ENCODE measurements at places on chromosomes 7 and 10. TPM values are rescaled to one million over a fixed set of nuclear protein-coding genes. Genes with fewer than 3 reads are reported as not detected.
A peak's percentile ranks its signal among the peaks of the same experiment; 100 is the strongest.

- no peak for DNase-seq
Observed at GRCh38 chr7:131803816-131804215, 247.4 kb upstream of the PODXL start.

DNA sequence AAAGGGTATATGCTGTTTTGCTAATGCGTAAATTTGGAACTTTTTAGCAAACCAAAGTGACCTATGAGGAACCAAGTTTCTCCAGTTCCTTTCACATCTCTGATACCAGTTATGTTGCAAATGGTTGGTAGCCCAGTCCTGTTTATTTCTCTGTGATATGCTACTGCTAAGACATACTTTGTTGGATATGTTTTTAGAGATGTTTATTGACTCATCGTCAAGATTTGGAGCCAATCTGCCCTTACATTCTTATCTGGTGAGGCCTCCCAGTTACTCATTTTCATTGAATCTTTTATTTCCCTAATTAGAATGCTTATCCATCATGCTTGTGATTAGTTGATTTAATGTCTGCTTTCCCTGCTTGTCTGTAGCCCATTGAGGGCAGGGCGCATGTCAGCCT is 58.9 kb downstream of the LRGUK start:
- DNase-seq: no peak

DNA sequence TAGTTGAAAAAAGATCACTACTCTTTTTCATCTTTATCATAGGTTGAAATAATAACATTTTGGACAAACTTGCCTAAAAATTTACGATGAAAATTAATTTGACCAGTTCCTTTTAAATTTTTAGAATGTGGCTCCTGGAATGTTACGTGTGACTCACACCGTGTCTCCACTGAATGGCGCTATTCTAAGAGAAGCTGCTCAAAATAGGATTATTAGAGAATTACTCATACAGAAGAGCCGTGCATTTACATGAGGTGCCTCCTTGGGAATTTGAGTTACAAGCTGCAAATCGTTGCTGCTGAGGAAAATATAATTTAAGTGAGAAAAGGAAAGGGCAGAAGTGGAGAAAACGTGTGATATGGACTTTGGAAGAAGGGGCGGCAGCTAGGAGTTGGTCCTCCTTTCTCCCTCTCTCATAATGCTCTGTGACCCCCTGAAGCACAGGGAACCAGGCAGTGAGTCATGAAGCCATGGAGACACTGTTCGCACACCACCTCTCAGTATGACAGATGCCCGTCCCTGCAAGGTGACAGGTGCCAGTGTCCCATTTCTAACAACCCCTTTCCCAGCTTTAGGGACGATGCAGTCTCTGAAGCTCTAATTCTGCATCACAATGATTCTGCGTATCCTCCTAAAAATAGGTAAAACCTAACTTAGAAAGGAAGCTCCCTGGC is 323.2 kb upstream of the COBL start:
- peak; percentile 5 for DNase-seq

GRCh38 chr10:73159038-73159648 is 8.7 kb downstream of the ECD start:
- peak; percentile 69 for DNase-seq

DNA sequence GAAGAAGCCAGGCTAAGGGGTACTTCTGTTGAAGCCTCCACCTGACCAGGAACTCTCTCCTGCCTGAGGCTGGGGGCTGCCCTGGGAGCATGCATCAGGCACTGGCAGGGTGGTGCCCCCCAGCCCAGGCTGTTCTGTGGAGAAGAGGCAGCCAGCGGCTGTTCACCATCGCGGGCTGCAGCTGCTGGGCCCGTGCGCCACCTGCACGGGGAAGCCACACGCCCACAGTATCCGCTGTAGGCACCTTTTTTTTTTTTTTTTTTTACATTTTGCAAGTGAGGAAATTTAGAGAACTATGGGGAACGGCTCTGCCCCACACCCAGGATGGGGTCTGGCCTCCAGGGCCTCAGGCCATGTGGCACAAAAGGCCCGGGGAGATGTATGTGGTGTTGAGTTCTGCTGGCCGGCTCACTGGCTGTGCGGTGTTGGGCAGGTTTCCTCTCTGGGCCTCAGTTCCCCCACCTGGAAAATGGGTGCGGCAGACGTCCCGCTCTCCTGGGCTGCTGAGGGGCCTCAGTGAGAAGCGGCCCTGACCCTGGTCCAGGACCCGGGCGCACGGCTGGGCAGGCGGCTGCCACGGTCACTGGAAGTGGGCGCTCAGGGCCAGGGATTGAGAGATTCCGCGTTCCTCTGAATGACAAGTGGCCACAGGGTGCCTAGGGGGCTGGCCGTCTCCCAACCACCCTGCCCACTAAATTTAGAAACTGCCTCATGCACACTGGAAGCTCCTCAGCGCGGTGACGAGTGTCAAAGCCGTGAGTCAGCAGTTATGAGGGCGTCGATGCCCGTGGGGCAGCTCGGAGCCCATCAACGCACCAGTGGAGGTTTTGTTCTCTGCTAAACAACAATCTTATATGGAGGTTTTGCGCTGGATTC is 8.8 kb upstream of the INTS1 start:
- peak; percentile 95 for DNase-seq

DNA sequence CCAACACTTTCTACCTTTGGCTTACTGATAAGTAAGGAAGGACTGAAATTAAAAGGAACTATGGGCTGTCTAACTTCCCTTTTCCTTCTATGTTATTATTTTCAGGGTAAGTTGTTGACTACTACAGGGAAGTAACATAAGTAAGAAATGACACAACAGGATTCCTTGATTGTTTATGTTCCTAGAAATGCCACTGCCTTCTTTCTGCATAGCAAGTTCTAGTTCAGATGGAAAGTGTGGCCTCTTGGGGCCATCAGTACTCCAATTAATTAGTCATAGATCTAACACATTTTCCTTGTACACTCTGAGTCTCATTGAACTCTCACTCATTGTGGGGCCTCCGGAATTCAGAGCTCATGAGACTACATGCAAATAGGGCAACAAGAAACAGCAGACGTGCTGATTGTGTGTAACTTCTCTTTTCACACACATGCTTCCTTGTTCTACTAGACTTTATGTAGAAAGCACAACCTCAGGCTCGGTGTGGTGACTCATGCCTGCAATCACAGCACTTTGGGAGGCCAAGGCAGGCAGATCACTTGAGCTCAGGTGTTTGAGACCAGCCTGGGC is 35.3 kb upstream of the HIBADH start:
- peak; percentile 45 for DNase-seq

- no peak for DNase-seq
Observed at GRCh38 chr10:72785409-72785808, 93.5 kb downstream of the MCU start.

The CUZD1 gene
- 1.1 TPM for total RNA-seq

The GIMAP2 gene
- total RNA-seq: not detected

All from MCF 10A (cell line).